ENCODE measurements at places on chromosomes 6 and 20.

DNA sequence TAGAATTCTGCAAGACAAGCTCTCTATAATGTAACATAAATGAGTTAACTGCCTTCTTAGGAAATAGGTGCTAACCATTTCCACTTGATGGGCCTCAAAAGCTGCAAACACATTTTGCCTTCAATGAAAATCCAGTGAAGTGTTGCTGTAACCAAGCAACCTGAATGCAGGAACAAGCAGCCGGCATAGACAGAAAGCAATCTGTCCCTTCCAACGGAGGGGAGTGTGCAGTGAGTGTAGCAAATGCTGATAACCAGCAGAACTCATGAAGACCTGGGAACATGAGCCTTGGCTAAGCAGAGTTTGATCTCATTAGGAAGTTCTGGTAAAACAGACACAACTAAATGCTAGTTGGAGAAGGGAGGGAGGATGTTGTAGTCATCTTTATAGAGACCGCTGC lies 697.8 kb downstream of the KIF16B start:
- no peak for DNase-seq

GRCh38 chr6:166742981-166743380 lies 115.9 kb upstream of the RPS6KA2 start:
- DNase-seq: no peak

DNA sequence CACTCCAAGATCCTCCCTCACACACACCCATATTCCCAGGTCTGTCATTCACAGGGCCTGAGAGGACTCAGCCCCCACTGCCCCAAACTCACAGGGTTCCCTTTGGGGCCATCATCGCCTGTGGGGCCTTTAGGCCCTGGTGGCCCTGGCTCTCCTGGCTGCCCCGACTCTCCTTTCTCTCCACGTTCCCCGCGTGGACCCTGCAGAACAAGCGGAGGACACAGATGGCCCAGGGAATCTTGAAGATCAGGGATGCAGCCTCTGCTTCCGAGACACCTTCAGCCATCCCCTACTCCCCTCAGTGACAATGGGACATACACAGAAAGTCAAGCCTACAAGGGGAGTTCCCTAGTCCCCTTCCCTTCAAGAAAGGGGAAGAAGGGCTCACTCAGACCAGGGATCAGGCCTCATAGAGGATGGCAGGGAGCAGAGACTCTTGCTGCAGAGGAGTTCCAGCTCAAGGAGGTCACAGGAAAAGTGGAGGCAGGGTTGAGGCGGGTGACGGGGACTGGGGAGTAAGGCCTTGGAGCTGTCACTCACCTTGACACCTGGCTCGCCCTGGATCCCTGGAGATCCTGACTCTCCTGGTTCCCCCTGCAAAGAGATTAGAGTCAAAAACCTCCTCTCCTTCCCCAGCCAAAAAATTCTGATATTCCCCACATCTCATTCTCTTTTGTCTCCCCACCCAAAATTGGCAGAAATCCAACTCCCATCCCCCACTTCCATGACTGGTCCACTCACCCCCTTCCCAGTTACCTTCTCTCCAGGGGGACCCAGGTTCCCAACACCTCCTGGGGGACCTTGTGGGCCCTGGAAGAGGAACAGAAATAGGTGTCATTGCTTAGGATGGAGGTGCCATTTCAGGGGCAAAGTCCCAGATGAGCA lies 22.7 kb downstream of the COL11A2 start:
- no peak for DNase-seq

GRCh38 chr20:38985060-38985459 lies 22.9 kb downstream of the DHX35 start:
- no peak for DNase-seq

DNA sequence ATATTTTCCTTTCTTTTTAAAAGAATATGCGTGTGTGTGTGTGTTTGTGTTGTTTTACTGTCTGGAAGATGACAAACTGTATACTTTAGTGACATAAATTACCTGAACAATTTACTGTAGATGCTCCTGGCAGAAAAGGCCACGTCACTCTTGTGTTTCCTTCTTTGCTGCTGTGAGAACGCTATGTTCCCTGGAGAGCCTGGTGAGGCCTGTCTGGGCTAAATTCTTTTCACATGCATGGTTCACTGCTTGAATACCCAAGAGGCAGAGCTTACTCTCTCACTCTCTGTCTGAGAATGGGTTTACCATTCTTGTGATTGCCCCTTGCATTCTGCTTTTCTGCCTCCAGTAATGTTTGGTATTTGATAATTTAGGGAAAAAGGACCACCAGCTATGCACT lies 64.3 kb downstream of the EDN1 start:
- peak; percentile 93 for DNase-seq

DNA sequence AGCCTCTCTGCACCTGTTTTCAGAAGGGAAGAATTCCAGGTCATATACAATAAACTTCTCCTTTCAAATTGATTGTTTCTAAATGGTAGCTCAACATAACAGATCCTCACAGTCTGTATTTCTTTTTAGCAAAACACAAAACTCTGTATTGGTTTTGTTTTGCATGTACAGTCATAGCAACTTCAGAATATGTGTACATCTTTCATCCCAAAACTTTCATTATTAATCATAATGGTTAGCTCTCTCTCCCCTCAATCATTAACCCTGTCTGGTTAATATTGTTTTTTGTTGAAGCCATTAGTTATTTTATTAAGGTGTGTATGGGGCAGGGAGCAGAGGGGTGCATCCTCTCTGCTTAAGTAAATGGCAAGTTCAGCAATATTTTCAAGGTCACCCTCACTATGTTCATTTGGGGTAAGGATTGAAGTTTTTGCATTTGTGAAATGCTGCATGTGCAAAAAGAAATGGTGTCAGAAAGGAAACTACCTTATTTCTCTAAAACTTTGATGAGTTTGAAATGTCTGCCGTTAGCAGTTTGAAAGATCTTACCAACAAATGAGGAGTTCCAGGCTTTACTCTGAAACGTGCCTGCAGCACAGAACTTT lies 136.8 kb upstream of the BTBD3 start:
- no peak for DNase-seq

DNA sequence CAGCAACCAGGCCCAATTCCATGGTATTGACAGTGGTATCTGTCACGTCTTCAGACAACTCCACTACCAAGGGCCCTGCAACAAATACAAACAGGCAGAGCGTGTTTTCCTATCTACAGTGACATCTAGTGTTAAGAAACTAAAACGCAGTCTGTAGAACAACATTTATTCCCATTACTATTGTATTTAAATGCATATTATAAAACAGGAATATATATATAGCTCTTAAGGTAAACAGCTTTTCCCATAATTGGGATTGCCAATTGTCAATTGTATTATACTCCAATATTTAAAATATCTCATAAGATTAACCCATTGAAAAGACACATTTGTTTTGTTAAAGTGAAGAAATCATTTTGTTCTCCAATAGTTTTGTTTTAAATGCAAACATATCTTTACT lies 97.2 kb downstream of the KIF16B start:
- DNase-seq: peak; percentile 56

DNA sequence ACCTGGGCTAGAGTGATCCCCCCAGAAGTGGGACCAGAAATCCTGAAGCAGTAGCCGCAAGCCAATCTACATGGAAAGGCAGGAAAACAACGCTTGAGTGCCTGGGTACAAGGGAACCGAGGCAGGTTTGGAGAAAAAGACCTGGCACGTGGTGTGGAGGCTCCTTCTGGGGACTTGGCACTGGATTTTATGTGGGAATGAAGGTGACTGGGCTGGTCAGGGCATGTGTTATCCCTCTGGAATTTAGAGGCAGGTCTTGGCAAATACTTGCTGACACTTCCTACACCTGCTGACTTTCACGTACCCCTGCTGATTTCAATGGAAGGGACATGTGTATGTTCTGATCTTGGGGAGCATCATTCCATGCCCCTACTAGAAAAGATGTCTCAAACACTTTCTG lies 25.0 kb upstream of the FAM217A start:
- DNase-seq: no peak

- peak; percentile 44 for DNase-seq
These were observed 5.6 kb upstream of the CNPY3 start for GRCh38 chr6:42923666-42924065.

DNA sequence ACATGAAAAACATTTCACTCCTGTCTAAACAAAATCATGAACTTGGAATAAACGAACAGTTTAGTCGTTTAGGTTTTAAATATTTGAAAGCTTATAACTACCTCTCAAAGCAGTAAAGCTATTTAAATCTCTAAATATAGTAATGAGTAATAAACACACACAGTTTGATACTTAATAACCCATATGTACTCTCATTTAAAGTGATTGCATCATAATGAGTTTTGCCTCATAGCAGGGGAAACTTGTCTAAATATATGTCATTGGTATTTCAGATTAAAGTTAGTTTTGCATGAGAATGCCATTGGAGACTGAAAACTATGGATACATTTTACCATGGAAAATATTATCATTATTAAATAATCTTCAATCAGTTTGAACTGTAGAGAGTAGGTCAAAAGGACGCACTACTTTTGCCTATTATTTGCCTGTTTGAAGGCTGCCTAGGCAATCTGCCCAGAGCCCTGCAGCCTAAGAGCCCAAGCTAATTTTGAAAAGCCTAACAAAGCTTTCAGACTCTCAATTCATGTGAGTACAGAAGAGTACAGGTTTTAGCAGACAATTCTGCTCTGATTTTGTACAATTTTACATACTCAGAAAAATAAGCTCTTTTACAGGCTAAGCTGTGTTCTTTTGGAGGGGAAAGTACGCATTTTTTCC lies 632.8 kb downstream of the HACE1 start:
- DNase-seq: no peak

- no peak for DNase-seq
These were observed 1604.6 kb downstream of the HACE1 start for GRCh38 chr6:103255132-103255531.

GRCh38 chr6:36999751-37000125 lies 5.7 kb upstream of the FGD2 start:
- no peak for DNase-seq

DNA sequence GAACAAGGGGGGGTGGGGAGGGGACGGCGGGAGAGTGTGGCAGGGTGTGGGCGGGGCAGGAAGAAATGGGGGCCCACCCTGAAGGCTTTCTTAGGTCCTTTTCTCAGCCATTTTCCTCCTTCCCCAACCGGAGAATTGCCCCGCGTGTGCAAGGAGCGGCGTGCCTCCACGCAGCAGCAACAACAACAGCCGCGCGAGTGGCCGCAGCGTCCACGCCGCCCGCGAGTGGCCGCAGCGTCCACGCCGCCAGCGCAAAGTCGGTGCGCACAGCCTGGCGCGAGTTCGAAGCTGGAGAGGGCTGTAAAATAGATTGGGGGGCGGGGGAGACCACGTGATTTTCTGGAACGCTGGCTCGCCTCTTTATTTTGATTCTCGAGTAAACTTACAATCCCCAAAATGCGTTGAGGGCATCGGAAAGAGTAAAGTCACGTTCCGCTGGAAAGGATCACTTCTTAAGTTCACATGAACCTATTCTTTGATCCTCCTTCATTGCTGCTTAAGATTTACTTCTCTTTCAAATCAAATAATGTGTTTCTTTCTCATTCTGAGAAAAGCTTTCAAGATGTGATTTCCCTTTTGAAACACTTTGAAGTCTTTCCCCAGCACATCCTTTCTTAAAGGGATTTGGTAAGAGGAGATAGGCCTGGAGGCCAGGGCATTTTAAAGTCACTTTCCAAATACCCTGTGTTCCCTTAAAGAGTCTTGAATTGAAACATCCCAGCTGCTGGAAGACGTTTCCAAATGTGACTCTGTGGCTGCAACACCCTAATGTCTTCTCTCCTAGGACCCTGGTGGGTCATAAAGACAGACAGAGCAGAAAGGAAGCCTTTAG lies 66.7 kb upstream of the ZNF217 start:
- no peak for DNase-seq

DNA sequence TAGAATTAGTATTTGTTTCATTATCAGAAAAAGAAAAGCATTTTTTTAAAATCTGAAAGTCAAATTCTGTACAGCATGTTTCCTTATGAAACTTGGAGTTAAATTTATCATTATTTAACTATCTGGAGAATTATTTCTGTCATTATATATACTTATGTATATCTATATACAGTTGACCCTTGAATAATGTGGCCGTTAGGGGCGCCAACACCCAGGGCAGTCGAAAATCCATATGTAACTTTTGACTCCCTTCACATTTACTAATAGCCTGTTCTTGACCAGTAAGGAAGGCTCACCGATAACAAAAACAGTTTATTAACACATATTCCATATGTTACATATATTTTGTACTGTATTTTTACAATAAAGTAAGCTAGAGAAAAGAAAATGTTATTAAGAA lies 341.2 kb downstream of the ADGRB3 start:
- no peak for DNase-seq

GRCh38 chr6:106098383-106099234 lies 12.5 kb downstream of the PRDM1 start:
- peak; percentile 68 for DNase-seq

GRCh38 chr6:36668591-36668990 lies 9.9 kb upstream of the CDKN1A start:
- DNase-seq: no peak

- DNase-seq: no peak
These were observed 12.1 kb downstream of the BCL2L1 start for GRCh38 chr20:31710423-31711108.

DNA sequence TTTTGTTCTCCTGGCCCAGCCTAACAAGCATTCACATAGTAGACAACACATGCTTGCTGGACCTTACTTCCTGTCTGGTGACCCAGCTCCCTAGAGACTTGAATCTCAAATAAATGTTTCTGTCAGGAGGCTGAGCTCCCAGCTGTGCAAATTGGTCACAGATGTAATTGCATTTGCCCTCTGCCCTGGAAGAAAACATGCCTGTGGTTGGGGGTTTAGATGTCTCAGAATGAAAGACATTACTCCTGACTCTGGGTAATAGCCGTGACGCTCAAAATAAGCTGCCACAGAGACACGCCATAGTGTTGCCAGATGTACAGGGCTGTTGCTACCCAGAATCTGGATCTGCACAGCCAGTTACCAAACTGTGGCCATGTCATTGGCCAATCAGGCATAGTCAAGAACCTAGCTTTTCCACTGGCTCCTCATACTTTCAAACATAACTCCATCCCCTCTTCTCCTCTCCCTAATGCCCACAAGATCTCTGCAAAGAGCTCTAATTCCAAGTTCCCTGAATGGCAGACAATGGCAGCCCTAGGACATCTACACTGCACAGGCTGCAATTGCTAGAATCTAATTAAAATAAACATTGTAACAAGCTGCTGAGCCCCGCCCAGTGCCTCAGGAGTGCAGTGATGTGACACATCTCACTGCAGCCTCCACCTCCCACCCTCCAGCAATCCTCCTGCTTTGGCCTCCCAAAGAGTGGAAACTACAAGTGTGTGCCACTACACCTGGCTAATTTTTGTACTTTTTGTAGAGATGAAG lies 32.8 kb upstream of the GMPR start:
- DNase-seq: peak; percentile 89

GRCh38 chr20:2103461-2104153 lies 2.0 kb downstream of the STK35 start:
- DNase-seq: no peak

- no peak for DNase-seq
These were observed 101.6 kb downstream of the IBTK start for GRCh38 chr6:82145926-82146452.

- no peak for DNase-seq
These were observed 38.6 kb upstream of the NOL4L start for GRCh38 chr20:32623667-32624157.

DNA sequence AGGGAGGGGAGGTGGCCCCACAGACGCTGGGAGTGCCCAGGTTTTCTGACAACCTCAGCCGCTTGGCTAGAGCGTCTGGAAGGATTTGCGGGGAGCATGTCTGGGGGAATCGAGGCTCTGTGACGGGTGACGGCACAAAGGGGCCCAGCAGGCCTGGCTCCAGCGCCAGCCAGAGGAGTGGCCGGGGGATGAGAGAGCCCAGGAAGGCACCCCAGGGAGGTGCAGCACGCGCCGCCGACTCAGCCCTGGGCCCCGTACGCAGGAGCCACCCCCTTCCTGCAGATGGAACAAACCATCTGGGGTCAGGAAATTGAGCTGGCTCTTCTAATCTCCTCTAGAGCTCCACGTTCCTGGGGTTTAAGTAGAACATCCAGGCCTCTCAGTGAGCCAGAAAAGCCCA lies 5.9 kb upstream of the SLCO4A1 start:
- no peak for DNase-seq
